ENCODE measurements at places on chromosomes 2 and 18.

- no peak for DNase-seq
Measured at GRCh38 chr2:233442028-233442310, 87.7 kb downstream of the DGKD start.

DNA sequence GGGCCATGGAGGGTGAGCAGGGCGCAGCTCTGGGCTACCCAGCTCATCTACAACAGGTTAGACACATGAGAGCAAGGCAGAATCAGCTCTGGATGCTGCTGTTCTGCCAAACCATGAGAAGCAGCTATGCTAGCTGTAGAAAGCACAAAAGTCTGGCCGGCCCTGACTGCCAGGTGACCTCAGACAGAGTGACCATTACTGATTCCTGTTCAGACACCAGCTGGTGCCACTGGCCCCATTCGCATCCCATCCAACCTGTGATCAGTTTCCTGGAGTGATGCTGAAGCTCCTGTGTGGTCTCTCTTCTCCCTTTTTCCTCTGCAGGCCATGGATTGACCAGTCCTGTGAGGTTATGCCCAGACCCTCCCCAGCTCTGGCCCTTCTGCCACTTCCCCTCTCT, 14.3 kb downstream of the RBMS1 start:
- no peak for DNase-seq

DNA sequence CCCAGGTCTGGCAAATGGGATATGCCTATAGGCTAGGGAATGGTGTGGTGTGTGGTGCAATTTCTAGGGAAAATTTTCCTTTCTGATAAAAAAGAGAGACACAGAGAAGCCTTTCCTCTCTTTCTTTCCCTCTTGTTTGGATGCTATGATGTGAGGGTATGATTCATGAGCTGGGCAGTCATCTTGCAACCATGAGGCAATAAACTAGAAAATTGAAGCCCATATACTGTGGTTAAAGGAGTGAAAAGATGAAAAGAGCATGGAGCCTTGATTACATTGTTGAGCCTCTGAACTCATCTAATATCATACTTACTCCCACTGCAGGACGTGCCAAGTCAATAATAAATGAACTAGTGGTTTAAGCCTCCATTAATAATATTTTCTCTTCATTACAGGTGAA, 215.6 kb downstream of the HAUS1 start:
- DNase-seq = no peak

GRCh38 chr2:109736177-109736827, 57.8 kb upstream of the RGPD5 start:
- peak; percentile 18 for DNase-seq

GRCh38 chr2:155679647-155680046, 652.9 kb downstream of the NR4A2 start:
- no peak for DNase-seq

DNA sequence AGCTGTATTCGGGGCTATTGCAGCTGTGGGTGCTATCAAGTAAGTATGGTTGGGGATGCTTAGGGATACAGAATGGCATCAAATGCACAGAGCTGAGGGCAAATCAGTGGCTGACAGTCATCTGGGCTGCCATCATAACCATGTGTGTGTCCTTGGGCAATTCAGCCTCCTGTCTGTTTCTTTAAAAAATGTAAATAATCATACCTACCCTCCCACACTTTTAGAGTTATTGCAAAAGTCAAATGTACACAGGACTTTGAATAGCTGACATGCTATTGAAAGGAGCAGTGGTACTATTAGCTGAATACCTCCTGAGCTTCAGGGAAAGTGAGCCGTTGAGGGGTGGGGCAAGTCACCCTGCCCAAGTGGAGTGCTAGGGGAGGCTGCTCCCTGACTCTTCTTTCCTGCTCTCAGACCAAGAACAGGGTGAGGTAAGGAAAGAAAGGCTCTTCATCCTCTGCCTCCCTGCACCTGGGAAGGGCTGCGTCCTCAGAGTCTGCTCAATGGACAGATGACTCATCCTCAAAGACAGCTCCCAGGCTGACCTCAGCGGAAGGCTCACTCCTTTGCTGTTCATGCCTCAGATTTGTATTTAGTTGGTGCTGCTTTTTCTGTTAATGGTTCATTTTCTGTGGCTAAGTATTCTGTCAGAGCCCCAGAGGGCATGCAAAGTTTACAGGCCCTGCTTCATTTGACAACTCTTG, 54.9 kb upstream of the BZW1 start:
- DNase-seq = no peak

GRCh38 chr2:183026424-183026823, 11.8 kb downstream of the NCKAP1 start:
- DNase-seq = no peak

- peak; percentile 57 for DNase-seq
Measured at GRCh38 chr2:179487010-179487731, 222.5 kb upstream of the SESTD1 start.

GRCh38 chr2:24360963-24361330, 611 bp upstream of the ITSN2 start:
- DNase-seq = no peak

- DNase-seq = no peak
Measured at GRCh38 chr18:48851599-48851960, 99.2 kb downstream of the SMAD7 start.

DNA sequence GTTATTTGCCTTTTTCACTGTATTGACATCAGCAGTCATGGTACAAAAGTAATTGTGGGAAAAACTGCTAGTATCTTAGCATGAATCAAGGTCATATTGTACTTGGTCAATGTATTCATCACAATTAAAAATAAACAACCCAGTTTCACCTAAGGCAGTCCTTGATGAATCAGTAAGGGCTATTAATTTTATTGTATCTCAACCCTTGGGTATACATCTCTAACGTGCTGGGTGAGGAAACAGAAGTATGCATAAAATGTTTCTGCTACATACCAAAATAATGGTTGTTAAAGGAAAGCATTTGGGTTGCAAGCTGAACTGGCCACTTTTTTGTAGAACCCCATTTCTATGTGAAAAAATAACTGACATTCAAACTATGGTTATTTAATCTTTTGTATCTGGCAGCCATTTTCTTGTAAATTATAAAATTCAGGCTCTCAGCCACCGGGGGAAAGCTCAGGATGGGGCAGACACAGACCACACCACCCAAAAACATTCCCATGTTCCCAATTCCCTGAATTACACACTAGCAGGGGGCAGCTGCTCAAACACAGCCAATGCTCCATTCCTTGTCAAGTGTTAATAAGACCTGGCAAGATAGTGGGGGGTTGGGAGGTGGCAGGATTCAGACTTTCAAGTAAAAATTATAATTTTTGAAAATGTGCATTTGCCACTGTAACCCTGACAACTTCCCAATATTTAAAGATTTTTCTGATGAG, 49.3 kb downstream of the OLA1 start:
- DNase-seq = no peak

DNA sequence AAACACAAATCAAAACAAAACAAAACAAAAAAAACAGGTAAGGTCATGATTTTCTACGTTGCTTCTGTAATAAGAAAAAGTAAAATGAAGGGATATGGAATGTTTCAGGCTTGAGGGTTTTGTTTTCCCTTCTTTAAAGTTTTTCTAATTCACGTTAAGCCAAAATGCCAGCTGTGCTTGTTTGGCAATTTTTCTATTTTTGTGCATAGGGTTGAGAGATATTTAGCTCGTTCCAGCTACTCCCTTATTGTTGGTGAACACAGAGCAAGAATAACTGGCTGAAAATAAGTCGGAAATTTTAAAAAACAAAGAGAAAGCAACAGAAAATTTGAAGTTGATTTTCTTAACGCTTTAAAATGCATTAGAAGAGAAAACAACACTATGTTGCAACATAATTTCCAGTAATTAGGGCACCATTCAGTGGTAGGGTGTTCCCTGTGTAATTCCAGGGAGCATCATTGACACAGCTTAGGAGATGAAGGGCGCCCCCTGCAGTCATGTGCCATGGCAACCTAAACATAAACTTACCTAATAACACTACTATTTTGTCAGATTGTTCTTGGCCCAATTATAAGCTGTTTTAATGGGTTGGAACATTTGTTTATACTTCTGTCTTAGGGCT, 99.5 kb downstream of the DTNA start:
- DNase-seq = peak; percentile 23

DNA sequence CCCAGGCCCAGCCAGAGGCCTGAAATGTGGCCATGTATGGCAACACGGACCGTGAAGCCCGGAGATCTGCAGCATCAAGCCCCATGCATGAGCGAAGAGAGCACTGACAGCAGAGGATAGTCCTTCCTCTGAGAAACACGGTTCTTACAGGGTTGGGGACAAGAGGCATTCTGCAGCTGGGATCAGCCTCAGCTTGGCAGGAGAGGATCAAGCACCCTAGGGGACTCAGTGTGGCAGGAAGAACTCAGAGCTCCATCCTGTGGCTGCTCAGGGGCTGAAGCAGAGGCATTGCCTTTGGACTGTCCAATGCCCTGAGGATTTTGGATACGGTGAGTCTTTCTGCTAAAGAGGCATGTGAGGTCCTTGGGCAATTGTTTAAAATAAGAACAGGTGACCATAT, 368.7 kb downstream of the ZNF516 start:
- peak; percentile 72 for DNase-seq

DNA sequence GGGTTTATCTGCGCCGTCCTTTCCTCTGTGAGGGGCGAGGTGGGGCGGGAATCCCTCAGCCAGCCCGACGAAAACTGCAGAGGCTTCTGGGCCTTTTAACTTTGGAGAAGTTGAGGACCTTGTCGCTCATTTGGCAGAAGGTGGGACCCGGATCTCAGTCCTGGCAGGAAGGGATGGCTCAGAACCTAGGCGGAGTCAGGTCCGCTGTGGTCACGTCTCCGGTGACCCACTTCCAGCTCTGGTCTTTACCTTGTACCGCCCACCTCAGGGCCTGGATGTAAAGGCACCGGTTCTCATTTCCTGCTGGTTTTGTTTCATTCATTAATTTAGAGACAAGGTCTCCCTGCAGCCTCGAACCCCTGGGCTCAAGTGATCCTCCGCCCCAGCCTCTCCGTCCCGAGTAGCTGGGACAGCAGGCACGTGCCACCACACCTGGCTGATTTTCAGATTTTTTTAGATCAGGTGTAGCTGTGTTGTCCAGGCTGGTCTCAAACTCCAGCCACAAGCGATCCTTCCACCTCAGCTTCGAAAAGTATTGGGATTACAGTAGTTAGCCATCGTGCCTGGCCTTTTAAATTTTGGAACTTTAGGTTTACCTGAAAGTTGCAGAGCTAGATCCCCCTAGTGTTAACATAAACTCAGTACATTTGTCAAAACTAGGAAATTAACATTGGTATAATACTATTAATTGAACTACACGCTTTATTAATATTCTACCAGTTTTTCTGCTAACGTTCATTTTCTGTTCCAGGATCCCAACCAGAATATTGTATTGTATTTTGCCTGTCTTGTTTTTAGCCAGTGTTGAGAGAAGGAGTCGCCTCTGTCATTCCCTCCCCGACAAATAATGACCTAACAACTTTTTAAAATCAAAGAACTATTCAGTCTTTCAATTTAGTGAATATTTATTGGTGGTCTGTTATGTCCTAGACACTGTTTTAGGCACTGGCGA, 852 bp downstream of the POLI start:
- peak; percentile 56 for DNase-seq

DNA sequence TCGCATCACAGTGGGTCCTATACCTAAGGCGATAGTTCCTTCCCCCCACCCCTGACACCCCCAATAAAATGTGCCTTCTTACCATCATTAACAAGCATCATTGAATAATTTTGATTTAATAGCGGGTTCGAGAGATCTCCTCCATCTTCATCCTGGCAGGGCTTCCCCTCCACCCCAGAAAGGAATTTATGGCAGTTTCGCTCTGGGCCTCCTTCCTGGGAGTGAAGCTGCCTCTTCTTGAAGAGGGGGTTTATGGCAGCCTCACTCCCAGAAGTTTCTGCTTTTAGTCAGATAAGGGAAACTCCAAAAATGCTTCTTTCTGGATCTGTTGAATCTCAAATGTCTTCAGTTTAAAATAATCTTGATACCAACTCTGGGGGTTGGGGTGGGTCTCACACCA, 45.7 kb downstream of the RRM2 start:
- no peak for DNase-seq

Data from NCI-H524 (cell line).